ENCODE measurements at places on chromosomes 5 and 9.
A peak's percentile ranks its signal among the peaks of the same experiment; 100 is the strongest.

DNA sequence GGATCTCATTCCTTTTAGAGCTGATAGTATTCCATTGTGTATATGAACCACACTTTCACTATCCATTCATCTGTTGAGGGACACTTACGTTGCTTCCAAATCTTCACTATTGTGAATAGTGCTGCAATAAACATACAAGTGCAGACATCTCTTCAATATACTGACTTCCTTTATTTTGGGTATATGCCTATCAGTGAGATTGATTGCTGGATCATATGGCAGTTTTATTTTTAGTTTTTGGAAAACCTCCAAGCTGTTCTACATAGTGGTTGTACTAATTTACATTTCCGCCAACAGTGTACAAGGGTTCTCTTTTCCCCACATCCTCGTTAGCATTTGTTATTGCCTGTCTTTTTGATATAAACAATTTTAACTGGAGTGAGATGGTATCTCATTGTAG, 33.8 kb upstream of the LECT2 start:
- DNase-seq = no peak

GRCh38 chr5:72183101-72183520, 75.8 kb downstream of the MAP1B start:
- no peak for DNase-seq

- DNase-seq = no peak
These were observed 172.8 kb downstream of the AUH start for GRCh38 chr9:91188719-91189590.

- DNase-seq = peak; percentile 98
These were observed 49.6 kb upstream of the FOXE1 start for GRCh38 chr9:97803167-97804058.

GRCh38 chr5:127898551-127899213, 184.9 kb upstream of the SLC12A2 start:
- DNase-seq = no peak

DNA sequence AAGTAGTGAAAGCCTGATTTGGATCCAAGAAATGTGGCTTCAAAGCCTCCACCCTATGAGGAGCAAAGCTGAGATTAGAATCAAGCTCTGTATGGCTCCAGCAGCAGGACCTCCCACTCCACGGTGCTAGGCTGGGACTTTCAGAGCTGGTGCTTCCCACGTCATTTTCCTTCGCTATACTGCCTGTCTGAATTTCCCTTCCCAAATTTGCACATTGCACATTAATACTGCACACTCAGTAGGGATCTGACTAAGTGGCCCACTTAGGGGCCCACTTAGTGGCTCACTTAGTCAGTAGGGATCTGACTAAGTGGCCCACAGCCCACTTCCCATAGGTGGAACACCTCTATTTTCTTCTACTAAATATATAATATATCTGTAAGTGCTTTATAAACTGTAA, 14.1 kb upstream of the SPDL1 start:
- no peak for DNase-seq

GRCh38 chr5:163730206-163730756, 224.9 kb downstream of the MAT2B start:
- DNase-seq = peak; percentile 55

DNA sequence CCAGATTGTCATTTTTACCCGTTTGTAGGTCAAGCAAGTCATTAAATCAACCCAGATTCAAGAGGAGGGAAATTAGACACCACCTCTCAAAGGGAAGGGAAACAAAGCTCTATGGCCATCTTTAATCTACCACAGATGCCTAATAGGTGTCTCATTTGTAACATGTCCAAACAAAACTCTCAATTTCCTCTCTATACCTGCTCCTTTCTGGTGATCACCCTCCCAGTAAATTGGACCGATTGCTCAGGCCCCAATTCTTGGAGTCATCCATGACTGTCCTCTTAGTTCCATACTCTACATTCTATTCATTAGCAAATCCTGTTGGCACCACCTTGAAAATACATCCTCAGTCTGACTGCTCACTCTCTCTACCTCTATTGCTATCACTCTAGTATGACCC, 22.1 kb upstream of the UGCG start:
- DNase-seq = no peak

- no peak for DNase-seq
These were observed 16.6 kb upstream of the TGFBI start for GRCh38 chr5:136012041-136012804.

DNA sequence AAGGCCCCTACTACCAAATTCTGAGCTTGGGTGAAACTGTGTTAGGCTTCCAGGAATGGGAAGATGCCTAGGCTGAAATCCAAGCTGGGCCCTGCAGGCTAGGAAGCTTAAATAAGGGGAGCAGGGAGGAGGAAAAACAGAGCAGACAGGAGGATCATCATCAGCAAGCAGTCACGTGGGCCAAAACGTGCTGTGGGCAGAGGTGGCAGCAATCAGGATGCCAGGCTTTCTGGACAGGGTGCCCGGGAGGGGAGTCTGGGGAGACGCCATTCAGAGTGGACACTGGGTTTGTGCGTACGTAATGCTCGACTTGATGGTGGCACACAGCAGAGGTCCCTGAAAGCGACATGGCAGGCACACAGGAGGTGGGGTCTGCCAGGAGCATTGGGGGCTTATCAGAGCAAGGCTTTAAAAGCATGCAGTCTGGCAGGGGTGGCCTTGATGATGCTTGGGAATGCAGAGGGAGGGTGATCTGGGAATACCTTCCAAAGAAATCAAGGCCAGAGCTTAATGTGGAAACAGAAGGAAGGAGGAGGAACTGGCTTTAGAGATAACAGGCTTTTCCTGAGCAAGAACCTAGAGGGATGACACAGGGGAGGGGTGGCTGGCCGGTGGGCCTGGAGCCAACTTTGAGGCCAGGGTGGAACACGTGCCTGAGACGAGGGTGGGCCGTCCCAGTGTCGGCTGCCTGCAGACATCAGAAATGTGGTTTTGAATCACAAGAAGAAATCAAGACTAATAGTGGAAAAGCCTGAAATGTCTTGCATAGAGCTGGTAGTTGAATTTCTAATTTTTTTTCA, 212.5 kb downstream of the GADD45G start:
- DNase-seq = no peak

Data from NCI-H69 (cell line).